ENCODE measurements at places on chromosomes 7 and 10.

- peak; percentile 20 for DNase-seq
Observed at GRCh38 chr7:157568770-157569584, 232.2 kb downstream of the DNAJB6 start.

GRCh38 chr7:129066290-129067131 lies 11.6 kb upstream of the TNPO3 start:
- DNase-seq: no peak

- no peak for DNase-seq
Observed at GRCh38 chr10:126130271-126130710, 233.9 kb downstream of the FANK1 start.

- DNase-seq: no peak
Observed at GRCh38 chr7:145147865-145148264, 312.0 kb upstream of the TPK1 start.

GRCh38 chr7:41206267-41206666 lies 496.6 kb downstream of the INHBA start:
- DNase-seq: no peak

GRCh38 chr10:6203331-6204062 lies 765 bp downstream of the PFKFB3 start:
- DNase-seq: no peak

GRCh38 chr7:45689797-45690761 lies 115.9 kb downstream of the ADCY1 start:
- DNase-seq: no peak

DNA sequence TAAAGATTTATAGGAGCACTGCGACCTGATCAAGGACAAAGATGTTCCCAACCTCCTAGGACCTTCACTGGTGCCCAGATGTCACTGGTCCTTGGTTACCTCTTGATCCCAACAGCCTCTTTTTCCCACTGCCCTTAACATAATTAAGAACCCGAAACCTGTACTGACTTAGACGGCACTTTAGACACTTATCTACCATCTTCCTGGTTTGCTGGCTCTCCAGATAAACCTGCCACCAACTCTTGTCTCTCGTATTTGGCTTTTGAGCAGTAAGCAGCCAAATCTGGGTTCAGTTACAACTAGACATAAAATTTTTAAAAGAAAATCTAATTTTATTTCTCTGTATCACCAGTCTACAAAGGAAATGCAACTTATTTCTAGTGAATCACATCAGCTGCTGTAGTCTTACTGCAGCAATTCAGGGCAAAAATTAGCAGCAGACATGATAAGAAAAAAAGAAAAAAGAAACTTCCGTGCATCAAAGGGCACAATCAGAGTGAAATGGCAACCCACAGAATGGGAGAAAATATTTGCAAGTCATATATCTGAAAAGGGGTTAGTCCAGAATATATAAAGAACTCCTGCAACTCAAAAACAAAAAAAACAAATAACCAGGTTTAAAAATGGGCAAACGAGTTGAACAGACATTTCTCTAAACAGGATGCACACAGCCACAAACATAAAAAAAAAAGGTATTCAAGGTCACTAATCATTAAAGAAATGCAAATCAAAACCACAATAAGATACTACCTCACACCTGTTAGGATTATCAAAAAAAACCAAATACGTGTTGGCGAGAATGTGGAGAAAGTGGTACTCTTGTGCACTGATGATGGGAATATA lies 9.4 kb downstream of the ASB13 start:
- no peak for DNase-seq

- DNase-seq: no peak
Observed at GRCh38 chr10:10985361-10985760, 32.3 kb upstream of the CELF2 start.

DNA sequence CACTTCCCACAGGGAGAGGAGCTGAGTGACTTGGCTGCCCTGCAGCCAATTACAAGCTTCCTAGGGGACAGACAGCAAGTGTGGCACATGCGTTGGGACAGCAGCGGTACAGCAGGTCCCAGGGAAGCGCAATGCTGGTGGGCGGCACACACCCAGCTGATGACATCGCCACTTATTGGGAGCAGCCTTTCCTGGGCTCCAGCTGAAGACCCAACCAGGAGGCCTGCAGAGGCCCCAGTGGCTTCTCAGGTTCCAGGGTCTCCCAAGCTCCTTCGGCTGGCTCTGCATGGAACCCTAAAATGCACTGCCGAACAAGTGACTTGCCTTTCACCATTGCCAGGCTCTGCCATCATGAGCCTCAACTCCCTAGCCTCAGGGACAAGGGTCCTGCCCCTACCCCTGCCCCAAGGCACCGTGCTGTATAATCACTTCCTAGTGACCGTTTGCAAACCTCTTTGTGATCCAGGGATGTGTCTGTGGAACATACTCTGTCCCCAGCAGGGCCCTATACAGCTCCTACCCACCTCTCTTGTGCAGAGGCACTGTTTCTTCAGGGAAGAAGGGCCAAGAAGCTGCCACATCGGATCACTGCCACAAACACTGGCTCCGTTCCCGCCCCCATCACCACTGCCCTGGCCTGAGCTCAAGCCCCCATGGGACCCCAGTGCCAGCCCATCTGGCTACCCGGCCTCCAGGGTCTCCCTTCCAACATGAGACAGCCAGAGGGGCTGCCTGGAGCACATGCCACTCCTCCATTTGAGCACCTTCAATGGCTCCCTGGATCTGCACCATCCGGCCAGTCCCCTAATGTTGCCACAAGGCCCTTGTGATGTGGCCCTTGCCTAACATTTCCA lies 19.3 kb upstream of the SLIT1 start:
- DNase-seq: no peak
